ENCODE measurements at places on chromosomes 16 and 17.

DNA sequence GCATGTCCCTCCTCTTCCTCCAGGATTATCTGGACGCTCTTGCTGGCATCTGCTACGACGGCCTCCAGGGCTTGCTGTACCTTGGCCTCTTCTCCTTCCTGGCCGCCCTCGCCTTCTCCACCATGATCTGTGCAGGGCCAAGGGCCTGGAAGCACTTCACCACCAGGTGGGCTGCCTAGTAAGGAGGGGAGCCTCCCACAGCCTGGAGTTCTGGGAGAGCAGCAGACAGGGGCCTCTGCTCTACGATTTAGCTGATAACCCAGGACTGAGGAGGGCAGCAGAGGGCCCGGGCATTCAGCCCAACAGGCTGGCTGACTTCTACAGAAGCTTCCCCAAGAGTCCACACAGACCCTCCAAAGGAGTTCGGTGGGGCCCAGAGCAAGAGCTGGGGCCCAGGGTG is 21.8 kb upstream of the DNAI2 start:
- DNase-seq: no peak

- DNase-seq: no peak
Observed at GRCh38 chr17:45770632-45771270, 13.4 kb upstream of the CRHR1 start.

- DNase-seq: no peak
Observed at GRCh38 chr17:77160091-77160874, 19.5 kb downstream of the SEC14L1 start.

DNA sequence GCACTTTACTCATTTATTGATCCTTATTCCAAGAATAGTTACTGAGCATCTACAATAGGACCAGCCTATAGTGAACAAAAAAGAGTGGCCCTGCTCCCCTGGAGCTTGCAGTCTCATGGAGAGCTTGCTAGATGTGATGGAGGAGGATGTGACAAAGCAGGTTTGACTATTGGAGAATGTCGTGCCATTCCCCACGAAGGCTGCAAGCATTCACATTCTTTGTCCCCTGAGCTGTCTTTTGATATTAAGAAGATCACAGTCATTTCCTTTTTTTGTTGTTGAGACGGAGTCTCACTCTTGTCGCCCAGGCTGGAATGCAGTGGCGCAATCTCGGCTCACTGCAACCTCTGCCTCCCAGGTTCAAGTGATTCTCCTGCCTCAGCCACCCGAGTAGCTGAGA is 115.0 kb upstream of the ADAMTS18 start:
- no peak for DNase-seq

DNA sequence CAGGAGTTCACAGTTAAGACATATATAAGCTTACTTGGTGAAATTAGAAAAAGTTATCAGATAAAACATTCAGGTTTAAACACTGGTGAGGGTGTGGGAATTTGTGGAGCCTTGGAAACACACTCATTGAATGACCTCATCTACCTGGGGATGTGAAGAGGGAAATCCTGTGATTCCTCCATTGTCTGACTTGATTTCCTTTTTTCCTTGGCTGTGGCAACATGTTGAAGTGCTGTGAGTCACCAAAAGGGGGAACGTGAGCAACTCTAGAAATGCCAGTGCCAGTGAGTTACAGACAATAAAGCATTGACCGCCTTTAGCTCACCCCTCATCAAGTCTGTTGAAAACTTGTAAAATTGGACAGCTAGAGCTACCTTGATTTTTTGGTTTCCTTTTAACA is 1.8 kb downstream of the HMOX2 start:
- DNase-seq: no peak

DNA sequence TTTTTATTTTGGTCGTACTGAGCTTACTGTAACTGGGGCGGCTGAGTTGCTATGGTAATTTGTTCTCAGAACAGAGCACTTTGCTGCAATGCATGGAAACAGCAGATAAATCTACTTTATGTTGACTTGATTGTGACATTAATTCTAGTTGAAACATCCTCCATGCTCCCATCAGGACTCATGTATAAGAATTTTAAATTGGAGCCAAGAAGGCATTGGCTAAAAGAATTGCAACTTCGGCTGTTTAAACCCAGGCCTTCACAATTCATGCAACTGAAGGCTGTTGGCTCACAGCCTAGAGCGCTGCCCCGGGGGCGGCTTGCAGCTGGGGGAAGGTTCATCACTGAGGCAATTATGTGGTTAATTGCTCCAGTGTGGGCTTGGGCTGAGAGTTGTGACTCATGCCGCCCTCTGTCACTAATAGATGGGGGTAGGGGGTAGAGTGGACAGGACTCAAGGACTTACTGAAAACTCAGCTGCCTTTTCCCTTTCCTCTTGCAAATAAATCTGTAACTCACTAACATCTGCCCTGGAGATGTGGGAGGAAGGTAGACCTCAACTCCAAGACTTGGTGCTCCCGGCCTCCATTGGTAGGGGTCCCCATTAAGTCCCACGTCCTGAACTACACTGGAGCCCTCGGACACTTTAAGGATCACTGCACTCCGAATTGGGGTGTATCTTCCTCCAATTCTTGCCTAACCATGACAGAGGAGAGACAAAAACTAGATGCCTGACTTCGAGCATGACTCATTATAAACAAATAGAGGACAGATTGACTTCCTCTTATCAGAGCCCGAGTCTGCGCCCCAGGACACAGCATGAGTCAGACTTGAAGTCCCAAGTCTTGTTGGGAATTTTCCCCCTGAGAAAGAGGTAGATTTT is 37.5 kb downstream of the ERCC4 start:
- no peak for DNase-seq

GRCh38 chr16:88785106-88785924 is at the start of gene PIEZO1:
PIEZO1 (minus strand) TSS chr16:88785220; CDS start chr16:88784964, 256 bp downstream.
- DNase-seq: peak; percentile 68

GRCh38 chr17:65060631-65061254 is 4.2 kb upstream of the GNA13 start:
- DNase-seq: no peak

DNA sequence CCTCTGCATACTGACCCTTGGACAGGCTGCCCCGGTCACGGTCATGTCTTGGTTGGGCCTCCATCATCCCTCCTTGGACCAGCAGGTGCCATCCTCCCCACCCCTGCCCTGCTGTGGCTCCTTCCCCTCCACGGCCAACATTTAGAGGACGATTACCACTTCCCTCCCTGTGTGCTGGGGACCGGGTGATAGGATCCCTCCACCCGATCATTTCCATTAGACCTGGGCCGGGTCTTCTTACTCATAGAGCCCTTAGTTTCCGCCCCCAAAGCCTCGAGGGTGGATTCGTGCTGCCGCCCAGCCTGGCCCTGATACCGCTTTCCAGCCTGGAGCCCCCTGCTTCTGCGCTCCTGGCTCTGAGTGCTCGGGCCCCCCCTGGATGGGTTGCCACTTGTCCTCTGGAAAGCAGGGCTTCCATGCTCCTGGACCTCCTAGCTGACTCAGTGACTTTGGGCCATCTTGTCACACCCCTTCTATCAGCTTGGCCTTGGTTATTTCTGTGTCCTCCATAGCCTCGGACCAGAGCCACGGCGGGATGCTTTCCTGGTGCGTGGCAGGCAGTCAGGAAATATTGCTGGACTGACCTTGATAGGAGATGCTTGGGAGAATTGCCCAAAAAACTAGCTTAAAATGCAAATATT is 171.4 kb downstream of the SEC14L1 start:
- DNase-seq: no peak

- no peak for DNase-seq
Observed at GRCh38 chr16:88553739-88554138, 16.5 kb upstream of the ZC3H18 start.

DNA sequence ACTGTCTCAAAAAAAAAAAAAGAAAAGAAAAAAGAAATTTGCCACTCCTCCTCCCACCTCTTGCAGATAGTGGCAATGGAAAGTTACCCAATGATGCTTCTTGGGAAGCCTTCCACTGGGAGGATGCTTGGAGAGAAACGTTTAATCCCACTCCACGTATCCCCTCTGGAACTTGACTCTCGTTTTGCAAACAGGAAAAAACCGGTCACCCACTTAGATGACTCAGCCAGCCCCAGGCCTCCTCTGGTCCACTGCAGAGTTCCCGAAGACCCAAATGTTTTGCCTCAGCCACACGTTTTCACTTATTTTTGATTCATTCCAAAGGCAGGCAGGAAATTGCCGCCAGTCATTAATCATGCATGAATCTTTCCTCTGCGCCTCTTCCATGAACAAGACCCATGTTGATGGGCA is 9.3 kb upstream of the TNFRSF17 start:
- DNase-seq: no peak

GRCh38 chr16:54882556-54882955 is 48.1 kb upstream of the IRX5 start:
- no peak for DNase-seq

GRCh38 chr17:34996422-34997285 is 16.3 kb downstream of the LIG3 start:
- DNase-seq: no peak

DNA sequence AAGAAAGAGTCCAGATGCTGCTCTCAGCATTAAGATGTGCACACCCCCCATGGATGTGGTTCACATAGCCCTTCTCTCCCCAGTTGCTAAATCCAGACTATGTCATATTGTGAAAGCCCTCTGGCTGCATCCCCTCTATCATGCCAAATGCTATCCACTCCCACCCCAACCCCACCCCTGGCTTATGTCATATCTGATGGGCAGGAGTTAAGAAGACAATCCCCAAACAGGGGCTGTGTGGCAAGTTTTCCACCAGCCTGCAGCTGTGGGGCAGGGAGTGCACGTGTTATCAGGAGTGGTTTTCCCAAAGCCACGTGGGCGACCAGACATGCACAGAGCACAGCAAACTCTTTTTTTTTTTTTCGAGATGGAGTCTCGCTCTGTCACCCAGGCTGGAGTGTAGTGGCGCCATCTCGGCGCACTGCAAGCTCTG is 10.0 kb downstream of the FAM117A start:
- DNase-seq: no peak

- DNase-seq: no peak
Observed at GRCh38 chr17:75689441-75689873, 22.3 kb downstream of the SAP30BP start.

DNA sequence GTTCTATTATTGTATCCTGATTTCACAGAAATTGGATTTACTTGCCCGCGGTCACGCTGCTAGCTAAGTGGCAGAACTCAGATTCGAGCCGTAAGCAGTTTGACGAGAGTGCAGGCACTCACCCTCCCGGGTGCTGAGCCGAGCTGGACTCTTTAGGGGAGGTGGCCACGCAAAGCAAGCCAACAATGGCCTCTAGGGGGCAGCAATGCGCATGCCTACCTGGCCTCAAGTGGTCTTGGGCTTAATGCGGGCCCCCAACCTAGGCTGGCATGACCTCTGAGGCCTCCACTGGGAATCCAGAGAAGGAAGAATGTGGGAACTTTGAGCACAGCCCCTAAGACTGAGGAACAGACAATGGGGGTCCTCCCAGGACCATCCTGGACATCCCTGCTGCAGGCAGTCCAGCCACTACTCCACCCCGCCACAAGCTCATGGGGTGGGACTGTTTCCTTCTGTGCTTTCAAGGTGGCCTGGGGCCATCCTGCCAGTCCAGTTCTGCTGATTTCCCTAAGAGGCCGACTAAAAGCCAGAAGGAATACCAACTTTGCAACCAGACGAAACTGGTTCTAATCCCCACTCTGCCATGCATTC is 276.5 kb downstream of the XYLT1 start:
- peak; percentile 48 for DNase-seq

DNA sequence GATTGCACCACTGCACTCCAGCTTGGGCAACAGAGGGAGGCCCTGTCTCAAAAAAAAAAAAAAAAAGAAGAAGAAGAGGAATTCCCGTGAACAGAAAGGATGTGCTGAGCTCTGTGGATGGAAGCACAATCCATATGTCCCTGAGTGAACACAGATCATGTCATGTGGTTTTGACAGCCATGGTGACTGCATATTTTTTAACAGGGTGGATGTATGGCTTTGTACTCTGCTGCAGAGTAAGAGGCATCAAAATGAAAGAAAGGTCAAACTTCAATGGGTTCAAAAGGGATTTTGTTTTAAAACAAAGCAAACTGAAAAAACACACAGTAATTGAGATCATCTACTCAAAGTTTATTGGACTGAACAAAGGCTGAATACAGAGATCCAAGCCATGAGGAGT is 31.5 kb downstream of the MXRA7 start:
- no peak for DNase-seq

DNA sequence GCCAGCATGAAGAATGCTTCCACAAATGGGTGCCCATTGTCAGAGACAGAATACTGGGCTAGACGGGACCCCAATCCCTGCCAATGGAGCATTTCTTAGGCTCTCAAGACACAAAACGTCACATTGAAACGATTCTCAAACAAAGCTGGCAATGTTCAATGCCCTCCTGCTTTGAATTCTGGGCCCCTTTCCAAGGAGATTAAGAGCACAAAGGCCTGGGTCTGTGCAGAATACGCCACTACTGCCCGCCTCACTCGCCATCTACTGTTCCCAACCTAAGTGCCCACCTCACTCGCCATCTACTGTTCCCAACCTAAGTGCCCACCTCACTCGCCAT is 9.7 kb downstream of the CFAP20 start:
- no peak for DNase-seq

GRCh38 chr17:68953340-68953997 is 1.7 kb downstream of the ABCA8 start:
- no peak for DNase-seq

DNA sequence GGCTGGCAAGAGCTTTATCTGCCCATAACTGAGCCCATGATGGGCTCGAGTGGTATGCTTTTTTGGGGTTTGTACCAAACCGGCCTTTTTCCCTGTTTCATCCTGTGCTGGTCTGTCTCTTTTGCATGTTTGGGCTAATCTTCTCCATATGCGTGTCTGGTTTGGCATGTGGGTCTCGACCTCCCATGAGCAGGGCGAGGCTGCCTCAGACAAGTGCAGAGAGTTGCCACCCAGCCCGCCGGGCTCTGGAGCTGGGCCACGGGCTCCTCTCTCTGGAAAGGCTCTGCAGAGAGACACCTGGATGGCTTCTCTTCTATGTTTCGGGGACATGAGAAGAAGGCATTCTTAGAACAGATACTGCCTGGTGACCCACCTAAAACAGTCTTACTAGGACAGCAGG is 67.8 kb upstream of the TBX2 start:
- no peak for DNase-seq

DNA sequence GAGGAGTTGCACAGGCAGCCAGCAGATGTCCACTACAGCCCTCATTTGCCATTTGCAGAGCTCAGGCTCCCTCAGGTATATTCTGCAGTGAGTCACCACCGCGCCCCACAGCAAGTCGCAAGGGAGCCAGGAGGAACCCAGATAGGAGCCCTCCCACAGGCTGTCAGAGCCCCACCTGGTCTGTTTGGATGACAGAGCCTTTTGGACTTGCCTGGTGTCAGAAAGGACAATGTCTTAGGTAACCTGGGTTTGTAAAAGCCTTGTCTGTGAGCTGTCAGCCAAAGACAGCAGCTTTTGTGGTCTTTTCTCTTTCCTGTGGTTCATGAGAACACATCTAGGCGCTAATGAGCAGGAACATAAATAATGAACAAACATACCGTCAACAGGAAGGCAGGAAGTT is 70.9 kb downstream of the GNAO1 start:
- DNase-seq: no peak

- DNase-seq: no peak
Observed at GRCh38 chr17:49691086-49691676, 13.3 kb upstream of the SPOP start.

- no peak for DNase-seq
Observed at GRCh38 chr17:55448681-55449080, 27.0 kb upstream of the MMD start.

GRCh38 chr16:9567666-9568065 is 476.2 kb downstream of the HAPSTR1 start:
- no peak for DNase-seq
